Stimulated activated CD4-positive, alpha-beta T cell treated with anti-CD3 and anti-CD28 coated beads, Interleukin-2, amount 100 ng/mL, for 24 hours (primary cell): ENCODE measurements at places on chromosomes 2 and 18.
A peak's percentile ranks its signal among the peaks of the same experiment; 100 is the strongest.

DNA sequence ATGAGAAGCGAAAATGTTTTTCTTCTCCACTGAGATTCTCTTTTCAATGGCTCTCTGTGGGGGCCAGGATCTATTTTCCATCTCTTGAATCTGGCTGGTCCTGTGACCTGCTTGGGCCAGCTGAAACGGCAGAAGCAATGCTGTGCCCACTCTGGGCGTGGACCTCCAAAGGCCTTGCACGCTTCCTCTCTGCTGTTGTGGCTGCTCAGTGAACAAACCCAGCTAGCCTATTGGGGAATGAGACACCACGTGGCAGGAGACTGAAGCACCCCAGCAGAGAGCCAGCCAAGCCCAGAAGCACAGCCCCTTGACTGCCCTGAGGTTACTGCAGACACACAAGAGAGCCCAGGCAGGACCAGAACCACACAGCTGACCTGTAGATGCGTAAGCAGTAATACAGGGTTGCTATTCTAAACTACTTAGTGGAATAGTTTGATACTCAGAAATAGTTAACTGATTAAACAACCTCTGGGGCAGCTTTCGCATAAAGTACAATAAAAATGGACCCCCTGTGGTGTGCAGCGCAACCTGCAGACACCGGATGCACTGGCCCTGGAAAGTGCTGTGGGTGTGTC, 221.7 kb upstream of the SH3BP4 start:
- DNase-seq: no peak

DNA sequence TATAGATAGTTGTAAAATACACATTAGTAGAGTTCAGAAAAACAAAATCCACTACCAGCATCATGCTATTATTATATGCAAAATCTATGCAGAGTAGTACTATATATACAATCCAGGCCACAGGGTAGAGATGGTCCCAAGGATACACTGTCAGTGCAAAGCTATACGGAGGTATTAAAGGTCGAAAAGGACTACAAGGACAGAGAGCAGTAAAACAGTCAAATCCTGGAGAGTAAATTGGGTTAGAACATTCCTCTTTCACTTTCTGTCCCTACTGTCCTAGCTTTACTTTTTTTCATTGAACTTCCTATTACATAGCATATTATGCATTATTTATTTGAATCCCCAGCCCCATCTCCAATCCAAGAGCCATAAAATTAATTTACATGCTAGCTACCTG, 39.7 kb upstream of the SDC1 start:
- DNase-seq: no peak

DNA sequence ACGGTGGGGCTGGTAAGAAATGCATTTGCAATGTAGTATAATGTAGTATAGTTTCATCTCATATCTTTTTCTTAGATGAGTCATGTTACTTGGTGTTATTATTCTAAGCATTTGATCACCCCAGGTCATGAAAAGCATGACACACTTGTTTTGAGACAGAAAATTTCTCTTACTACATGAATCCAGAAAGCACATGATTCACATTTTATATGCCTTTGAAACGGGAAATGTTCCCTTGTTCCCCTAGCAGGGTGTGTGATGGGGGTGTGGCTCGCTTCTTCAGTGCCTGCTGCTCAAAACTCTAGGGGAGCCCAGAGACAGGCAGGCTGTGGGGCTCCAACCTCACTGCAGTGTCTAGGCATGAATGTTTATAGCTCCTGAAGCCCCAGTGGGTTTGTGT, 116.0 kb upstream of the RAB27B start:
- DNase-seq: no peak

DNA sequence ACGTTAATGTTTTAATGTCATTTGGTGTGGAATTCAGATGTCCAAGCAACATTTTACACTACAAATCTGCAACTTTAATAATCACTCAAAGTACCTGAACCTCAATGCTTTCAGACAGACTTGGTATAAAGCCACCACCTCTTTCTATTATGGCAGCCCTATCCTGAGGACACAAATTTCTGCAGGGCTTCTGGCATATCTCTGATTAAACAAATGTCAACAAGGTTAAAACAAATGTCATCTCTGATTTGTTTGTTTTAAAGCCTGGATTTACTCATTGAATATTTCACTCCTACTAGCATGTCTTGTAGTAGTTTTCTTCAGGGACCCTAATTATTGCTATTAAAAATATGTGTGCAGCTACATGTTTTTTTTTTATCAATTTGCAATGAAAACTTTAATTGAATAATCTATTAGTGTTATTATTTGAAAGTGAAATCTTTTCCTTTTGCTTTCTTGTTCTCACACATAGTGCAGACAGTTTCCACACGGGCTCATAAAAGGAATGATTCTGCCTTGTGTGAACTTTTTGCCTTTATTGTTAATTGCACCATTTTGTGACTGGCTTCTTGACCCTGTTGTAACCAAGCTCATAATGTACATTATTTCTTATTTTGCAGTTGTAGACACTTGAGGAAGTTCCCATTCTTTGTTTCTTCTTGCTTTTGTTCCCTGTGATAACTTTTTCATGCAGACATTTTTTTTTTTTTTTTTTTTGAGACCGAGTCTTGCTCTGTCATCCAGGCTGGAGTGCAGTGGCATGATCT, 30.1 kb downstream of the IL37 start:
- DNase-seq: no peak

DNA sequence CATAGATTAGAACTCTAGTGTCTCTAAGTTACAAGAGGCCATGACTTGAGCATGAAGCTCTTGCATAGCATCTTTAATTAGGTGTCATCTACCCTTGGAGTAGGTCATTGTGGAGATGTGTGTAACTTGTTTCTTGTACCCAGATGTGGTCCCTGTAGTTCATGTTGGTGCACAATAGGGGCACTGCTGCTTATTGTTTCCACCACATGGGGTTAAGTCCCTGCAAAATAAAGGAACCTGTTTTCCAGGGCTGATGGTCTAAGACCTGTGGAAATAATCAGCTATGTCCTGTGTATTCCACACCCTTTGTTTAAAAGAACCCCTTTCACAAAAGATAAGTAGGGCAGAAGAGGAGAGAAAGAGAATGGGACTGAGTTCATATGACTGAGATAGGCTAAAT, 28.6 kb downstream of the ASXL3 start:
- no peak for DNase-seq

GRCh38 chr2:64018701-64019082, 536 bp downstream of the VPS54 start:
- peak; percentile 47 for DNase-seq

GRCh38 chr18:56825878-56826277, 174.7 kb downstream of the WDR7 start:
- DNase-seq: no peak

DNA sequence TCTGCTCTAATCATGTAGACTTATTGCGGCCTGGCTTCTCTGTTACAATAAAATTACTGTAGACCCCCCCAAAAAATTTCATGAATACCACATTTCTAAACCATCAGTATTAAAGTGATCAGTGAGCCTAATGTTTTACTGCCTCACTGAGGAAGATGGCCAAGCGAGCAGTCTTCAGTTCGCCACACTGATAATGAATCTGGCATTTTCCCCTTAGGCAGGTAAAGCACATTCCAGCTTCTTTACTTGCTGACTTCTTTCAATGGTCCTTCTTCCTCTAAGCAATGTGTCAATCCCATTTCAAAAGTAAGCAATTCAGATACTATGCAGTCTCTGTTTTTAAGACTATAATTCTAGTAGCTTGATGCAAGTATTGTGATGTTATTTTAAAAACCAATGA, 137.6 kb downstream of the LAMA1 start:
- no peak for DNase-seq

DNA sequence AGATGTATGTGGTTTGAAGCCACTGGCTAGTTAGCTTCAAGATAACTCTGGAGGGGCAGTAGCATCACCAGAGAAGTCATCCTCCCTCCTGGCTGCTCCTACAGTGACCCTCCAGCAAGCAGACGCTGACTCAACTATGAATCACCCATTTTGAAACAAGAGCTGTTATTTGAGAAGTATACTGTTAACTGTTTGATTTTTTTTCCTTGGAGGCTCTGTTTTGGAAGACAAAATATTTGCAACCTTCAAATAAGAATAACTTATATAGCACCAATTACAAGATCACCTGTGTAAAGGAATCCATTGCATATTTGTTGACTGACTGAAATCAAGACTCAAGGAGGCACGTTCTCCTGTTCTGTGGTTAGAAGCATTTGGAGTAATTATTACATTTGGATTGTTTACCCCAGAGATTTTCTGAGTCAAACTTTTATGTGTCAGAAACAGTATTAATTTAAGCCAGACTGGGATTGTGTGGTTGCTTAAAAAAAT, 313.8 kb downstream of the MTX2 start:
- DNase-seq: no peak

- DNase-seq: no peak
These were observed 8.3 kb upstream of the DNAH7 start for GRCh38 chr2:196076778-196077568.

DNA sequence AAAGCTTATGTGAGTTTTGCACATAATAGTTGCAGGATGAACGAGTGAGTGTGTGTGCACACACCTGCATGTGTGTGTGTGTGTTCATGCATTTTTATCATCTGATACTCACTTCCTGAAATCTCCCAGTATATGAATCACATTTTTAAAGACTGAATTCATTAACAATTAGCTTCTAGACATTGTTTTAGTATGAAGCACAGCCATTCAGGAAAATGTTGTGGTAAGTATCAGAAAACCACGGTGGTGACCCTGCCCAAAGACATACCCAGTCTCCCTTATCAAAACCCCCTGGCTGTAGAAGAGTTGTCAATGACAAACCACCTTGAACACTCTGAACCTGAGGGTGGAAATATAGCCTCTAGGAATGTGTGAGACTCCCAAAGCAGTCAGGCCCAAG, 220.8 kb downstream of the ALK start:
- no peak for DNase-seq

DNA sequence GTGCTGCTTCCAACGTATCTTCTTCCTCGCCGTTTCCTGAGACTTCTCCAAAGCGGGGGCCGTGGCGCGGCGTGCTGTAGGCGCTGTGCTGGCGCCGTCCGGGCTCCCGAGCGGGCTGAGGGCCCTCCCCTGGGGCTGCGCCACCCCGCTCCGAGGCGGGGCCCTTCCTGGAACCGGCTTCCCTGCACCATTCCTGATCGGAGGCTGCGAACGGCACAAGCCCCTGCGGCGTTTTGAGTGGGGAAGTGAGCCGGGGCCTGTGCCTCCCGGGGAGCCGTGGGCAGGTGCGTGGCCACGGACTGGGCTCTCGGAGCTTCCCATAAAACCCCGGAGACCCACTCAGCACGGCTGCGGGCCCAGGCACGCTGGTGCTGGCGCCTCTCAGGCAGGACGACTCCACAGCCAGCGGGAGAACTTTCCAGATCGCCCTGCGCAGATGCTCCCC, 74.7 kb downstream of the PSMG2 start:
- DNase-seq: no peak

- DNase-seq: no peak
These were observed 199.3 kb downstream of the LTBP1 start for GRCh38 chr2:33146102-33146501.

DNA sequence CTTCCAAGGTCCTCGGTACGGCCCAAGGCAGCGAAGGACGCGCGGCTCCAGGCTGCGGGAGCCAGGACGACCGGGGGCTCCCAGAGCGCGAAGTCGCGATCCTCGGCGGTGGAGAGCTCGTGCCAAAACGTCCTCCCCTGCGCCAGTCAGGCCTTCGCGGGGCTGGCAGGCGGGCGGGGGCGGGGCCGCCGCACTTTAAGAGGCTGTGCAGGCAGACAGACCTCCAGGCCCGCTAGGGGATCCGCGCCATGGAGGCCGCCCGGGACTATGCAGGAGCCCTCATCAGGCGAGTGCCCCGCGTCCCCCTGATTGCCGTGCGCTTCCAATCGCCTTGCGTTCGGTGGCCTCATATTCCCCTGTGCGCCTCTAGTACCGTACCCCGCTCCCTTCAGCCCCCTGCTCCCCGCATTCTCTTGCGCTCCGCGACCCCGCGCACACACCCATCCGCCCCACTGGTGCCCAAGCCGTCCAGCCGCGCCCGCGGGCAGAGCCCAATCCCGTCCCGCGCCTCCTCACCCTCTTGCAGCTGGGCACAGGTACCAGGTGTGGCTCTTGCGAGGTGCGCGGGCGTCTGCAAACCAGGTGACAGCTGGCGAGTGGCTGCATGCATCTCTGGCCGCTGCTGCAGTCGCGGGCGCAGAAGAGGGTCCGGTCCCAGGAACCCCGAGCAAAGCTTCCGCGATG, at the start of gene CIDEA:
Gene CIDEA (plus strand): TSS at position 226 of the 684 bp plus-strand sequence. CDS start 23 bp downstream, at position 249.
- no peak for DNase-seq

DNA sequence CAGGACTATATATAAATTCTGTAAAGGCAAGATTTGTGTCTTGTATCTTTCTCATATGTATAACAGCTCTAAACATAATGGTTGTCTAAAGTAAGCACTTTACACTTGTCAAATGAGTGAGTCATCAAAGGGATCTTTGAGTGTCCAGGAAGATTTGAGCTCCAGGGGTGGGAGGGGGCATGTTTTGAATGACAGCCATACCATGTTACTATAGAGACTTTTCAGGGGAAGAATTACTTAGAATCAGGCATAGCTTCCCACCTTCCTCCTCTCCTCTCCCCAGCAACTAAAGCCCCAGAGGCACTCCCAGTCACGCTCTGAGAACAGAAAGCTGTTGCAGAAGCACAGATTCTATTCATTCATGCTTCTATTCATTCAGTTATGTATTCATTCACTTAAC, 65.8 kb upstream of the ALK start:
- no peak for DNase-seq

DNA sequence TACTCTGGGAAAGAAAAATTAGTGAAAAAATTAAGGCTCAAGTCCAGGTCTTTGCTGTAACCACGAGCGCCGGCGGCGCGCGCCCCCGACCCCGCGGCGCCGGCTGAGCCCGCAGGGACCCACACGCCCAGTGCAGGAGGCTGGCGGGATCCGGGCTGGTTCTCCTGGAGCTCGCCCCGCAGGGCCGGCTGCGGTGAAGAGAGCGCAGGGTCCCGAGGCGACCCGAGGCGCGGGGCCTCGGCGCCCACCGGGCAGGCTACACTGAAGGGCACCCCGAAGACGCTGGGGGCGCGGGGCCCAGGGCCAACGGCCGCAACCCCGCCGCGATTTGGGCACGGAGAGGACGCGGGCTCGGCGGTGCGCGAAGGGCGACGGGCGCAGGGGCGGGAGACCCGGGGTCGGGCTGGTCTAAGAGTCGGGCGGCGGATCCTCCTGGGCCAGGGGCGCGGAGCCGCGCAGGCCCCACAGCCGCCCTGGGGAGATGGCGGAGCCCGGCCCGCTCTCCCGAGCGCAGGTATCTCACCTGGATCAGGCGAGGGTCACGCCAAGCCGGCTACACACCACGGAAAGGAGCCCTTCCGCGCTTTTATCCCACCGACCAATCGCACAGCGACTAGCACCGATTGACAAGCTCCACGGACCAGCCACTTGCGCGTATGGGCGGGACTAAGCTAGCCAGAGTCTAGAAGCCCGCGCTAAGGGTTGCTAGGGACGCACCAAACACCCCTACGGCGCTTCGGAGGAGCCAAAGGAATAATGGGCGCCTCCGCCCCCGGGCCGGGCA, at the start of gene PASK:
Gene PASK (minus strand): TSS at position 582 of the 784 bp plus-strand sequence. CDS start 6,440 bp downstream, outside the sequence.
- peak; percentile 93 for DNase-seq
